Hypothalamus (tissue), 51 donors: ENCODE measurements at places on chromosomes 7 and 10.

- DNase-seq, result no peak
Measured at GRCh38 chr7:47083476-47084250, 498.2 kb downstream of the TNS3 start.

DNA sequence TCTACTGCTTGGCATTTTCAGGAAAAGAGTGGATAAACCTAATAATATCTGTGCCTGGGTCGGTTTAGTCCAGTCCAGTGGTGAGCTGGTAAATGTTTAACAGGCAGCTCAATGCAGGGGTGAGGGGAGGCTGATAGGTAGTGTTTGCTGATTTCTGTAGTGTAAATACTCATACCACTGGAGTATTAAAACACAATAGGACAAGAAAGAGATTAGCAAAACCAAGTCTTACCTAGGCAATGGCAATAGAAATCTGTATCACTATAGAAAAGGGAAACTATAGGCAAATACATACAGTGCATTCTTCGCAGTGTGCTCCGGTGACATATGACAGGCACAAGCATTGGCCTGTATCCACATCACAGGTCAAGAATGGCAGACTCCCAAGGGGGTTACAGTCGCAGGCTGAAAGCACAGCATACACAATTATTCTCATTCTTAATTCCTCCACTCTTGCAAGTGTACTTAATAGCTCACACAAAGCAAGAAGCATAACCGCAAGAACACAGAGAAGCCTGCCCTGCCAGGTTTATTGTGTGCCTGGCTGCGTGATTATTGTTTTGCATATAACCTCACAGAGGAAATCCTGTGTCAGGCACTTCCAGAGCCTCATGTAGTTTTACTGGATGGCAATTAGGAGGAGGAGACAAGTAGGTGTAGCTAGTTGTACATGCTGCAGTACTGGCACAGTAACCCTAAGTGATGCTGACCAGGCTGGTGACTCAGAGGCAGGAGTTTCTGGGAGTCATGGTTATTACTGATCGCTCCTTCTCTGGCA is 35.0 kb downstream of the LAMB4 start:
- no peak for DNase-seq

DNA sequence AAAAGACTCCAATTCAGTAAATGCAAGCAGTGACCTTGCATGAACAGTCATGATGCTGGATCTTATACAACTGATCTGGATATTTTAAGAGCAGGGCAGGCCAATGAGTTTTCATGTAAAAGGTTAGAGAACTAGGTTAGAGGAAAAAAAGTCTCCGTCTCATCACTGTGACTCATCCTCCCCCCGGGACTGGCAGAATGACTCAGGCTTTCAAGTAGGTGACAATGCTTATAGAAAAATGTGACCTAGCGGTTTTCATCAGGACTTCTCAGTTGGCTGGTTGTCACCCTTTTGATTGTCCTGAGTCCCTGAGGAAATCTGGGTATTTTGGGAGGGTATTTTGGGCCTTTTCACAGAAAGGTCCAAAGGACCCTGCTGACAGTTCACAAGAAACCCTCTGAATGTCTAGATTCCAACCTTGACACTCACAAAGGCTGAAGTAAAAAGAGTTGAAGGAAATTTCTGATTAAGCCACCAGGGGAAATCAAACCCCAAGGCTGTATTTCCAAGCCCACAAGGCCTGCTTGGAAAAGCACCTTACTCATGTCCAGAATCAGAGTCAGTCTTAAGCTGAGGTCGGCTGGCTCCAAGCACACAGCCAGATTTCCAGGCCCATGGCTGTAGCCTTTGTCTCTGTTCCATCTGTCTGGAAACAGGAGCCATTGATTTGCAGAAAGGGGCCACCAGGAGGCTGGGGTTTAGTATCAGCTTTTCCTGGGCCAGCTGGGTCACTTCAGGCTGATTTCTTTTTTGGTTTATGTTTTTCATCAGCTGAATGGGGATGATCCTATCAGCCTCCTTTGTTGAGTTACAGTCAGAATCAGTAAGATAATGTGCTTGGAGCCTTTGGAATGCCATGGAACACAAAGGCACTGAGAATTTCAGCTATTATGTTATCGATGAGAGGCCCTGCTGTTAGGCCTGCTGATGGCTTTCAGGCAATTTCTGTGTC is 226.4 kb upstream of the HABP2 start:
- DNase-seq, result no peak

DNA sequence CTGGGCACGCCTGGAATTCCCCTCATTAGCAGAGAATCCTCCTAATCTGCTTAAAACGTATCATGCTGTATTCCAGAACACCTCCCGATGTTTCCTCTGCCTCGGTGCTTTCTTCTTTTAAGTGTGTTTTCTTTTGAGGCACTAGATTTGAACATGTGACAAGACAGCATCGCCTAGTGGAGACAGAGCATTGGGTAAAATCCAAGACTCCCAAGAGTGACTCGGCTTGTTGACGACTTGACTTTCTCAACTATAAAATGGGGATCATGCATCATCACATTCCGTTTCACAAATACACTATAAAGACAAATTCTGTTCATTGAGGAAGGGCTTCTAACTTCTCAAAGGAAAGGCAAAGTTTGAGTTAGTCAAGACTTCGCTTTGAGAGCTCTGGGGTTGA is 105.6 kb upstream of the RNF32 start:
- DNase-seq, result no peak

DNA sequence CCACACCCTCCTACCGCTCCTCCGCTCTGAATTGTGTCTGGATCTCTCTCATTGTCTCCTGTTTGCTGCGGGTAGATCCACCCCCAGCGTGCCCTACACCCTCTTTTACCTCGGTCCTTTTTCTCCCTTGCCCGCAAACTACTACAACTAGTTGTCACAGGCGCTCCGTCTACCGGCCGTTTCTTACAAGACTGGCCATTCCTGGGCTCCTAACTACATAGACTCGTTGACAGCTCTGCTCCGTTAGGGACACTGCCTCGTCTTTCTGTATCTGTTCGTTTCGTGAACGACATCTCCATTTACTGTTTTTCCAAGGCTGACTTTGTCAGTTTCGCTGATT is 786 bp downstream of the TAF3 start:
- peak; percentile 56 for DNase-seq

GRCh38 chr10:5282137-5282536 is 82.6 kb upstream of the UCN3 start:
- DNase-seq, result no peak

- no peak for DNase-seq
Measured at GRCh38 chr10:123083811-123084210, 52.0 kb upstream of the HMX3 start.

GRCh38 chr7:91330866-91331265 is 66.6 kb downstream of the FZD1 start:
- DNase-seq, result no peak
